ENCODE measurements at places on chromosomes 16 and 17.

- DNase-seq: no peak
These were observed 38.5 kb upstream of the MYOCD start for GRCh38 chr17:12627177-12627629.

GRCh38 chr16:86080131-86080875, 181.3 kb downstream of the IRF8 start:
- DNase-seq: no peak

GRCh38 chr16:6114691-6115090, 1017.1 kb upstream of the EEF2KMT start:
- DNase-seq: no peak

DNA sequence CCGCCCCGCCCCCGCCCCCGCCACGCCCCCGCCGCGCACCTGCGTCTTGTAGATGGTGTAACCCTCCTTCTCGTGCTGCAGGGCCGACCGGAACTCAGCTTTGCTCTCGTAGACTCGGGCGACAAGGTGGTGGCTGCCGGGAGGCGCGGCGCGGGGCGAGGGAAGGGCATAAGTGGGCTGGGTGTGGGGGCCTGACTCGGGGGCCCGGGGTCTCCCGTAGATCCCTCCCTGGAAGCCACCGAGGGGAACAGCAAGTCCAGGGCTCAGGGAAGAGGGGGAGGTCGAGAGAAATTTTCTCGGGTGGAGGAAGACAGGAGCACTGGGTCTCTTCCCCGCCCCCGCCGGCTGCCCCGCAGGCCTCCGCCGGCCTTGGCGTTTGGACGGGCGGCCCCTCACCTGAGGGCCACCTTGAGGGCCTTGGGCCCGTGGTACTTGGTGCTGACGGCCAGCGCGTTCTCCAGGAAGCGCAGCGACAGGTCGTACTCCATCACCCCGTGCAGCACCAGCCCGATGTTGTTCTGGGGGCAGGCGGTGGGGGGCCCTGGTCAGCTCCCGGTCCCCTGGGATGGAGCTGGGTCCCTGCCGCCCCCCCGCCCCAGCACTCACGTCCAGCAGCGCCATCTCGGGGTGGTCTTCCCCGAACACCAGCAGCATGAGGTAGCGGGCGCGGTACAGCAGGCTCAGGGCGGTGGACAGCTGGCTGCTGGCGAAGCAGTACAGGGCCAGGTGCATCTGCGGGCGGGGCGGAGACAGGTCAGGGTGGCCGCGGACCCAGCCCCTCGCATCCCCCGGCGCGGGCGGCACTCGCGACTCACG, 19.4 kb downstream of the CLUH start:
- no peak for DNase-seq

GRCh38 chr16:85389679-85390470, 223.2 kb upstream of the GSE1 start:
- DNase-seq: no peak

DNA sequence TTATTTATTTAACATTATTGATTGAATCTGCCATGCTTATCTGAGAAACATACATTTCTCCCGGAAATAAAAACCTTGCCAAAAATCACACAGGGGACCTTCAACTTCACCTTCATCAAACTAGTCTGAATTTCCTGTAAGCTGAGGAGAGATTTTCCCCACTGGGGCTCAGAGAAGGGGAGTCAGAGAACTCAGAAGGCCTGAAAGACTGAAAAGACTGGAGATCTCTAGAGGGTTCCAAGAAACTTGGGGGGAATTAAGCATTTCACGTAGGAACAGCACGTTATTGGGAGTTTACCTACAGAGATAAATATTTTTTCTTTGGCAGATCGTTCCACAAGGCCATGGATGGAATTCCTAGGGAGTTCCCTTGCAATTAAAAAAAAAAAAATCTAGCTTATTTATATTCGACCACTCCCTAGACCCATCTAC, 528 bp upstream of the NOL11 start:
- DNase-seq: no peak

DNA sequence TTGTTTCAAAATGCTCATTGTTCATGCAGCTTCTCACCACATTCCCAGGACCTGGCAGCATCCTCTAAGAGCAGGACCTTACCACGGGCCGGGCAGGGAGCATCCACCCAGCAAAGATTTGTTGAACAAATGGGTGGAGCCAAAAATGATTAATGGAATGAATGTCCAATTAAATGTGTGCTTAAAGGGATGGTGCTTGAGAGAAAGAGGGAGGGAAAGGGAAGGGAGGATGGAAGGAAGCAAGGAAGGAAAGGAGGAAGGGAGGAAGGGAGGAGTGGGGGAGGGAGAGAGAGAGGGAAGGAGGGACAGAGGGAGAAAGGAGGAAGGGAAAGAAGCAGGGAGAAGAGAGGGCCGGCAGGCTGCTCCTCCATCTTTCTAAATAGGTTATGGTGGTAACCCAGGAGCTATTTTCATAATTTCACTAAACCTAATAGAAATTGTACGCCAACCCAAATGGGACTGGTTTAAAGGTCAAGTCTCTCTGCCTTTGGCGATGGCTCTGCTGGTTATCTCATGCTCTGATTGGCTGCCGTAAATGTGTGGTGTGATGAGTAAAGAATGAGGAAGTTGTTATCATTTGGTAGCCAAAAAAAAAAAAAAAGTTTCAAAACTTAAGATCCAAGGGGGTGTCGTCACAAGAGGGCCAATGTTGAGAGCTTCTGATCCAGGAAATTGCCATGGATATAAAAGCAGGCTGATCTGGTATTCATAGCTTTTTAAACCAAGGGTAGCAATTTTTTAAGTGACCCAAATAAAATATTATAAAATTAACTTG, 126.7 kb upstream of the FOXF1 start:
- DNase-seq: no peak

- DNase-seq: no peak
These were observed 918 bp upstream of the MRM1 start for GRCh38 chr17:36600465-36600864.

GRCh38 chr16:85659805-85660511, 28.8 kb downstream of the GINS2 start:
- no peak for DNase-seq

DNA sequence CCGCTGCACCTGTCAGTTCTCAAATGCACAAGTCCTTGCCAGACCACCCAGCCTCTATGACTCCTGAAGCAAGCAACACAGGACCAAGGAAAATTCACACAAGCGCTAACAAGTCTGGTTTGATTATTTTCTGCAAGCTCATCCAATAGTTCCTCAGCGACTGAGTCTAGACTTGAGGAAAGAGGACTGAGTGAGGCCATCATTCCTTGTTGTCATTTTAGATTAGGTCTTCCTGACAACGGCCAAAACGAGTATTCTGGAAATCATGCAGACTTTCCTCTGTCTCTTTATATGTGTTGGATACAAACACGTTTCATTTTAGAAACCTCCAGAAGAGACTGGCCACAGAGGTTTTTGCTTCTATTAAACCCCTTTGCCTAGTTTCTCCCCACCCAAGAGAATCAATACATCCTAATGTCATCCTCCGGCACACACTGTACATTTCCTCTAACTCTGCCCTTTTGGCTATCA, 561 bp downstream of the CCDC47 start:
- no peak for DNase-seq

- DNase-seq: no peak
These were observed 207.9 kb upstream of the HSBP1 start for GRCh38 chr16:83599789-83600462.

DNA sequence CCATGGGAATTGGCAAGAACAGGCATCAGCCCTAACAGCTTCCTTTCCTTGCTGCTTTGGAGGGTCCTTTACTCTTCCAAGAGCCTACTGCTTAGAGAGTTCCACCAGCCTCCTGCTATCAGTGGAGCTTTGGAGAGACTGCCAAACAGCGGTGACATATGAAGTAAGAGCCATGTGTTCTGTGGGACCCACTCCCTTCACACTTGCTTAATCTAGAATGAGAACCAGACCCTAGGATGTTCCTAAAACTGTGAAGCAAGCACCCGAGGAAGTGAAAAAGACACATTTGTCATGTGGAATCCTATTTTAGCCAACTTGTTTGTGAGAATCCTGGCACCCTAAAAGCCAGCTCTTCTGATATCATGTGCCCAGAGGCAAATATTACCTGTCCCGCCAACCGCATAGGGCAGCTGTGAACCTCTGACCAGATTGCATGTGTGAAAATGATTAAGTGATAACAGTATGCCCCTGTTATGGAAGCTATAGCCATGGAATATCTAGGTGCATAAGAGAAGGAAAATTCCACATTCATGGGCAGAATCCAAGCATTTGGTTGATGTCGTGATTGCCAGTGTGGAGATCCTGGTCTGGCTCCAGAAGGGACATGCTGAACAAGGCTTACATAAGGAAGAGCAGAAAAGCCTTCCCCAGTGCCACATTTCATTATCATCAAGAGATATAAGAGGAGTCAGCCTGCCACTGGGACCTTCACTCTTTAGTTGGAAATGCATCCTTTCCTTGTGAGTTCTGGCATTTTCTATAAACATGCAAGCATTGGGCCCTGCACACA, 18.7 kb downstream of the RCVRN start:
- DNase-seq: no peak

GRCh38 chr16:85220125-85220839, 108.0 kb upstream of the CIBAR2 start:
- no peak for DNase-seq

DNA sequence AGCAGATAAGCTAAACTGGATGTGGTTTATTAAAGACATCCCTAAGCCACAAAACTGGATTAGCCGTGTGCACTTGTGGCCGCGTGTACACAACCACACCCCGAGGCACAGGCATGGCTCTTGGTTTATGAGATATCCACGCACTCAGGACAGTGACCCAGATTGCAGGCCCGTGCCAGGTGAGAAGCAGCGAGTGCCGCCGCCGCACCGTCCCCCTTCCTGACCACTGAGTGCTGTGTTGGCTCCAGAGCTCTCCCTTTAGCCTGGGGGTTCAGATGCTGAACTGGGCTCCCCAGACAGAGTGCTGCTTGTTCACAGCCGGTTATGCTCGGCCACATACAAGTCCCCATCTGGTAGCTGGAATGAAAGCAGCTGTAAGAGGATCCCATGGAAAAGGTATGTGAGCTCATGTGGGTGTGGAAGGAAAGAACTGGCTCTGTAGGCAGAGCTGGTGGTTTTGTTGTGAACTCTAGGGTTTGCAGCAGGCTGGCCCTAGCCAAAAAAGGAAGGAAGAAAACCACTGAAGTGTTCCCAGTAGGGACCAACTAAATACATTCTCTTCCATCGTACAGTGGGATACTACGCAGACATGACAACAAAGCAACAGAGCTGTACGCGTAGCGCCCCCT, 29.5 kb downstream of the KNOP1 start:
- DNase-seq: no peak

DNA sequence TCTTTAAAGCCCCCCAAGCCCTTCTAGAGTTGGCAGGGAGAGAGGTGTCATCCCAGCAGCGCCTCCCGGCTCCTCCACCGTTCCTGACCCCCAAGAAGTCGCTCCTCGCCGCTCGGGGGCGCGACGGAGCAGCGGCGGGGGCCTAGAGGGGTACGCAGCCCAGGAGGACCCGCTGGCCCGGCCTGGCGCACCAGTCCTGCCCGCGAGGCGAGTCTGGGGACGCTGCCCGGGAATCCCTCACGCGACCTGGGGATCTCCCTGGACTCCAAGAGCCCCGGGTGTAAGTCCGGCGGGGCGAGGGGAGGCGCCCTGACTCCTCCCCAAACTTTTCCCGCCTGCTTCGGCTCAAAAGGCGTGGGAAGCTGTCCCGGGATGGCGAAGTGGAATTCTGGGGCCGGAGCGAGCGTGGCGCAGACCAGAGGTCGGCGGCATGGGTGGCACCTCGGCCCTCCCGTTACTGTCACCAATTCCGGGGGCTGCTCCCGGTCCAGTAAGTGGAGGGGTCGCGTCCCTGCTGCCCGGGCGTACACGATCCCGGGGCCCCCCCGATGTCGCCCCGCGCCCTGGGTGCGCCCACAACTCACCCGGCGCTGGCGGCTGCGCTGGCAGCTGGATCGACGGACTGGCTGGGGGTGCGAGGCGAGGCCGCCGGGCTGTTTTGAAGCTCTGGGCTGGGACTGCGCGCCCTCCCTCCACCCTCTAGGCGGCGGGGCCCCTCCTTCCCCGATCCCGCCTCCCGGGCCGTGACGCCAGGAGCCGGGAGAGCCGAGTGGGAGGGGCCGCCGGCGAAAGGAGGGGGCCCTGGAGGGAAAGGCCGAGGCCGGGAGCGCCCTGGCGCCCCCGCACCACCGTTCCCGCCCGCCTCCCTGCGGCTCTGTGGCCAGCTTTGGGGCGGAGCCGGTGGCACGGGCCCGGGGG, at the start of gene EMP2:
EMP2 (minus strand) TSS at position 634 of the 918 bp plus-strand sequence. CDS start 32,981 bp downstream, outside the sequence.
- no peak for DNase-seq

DNA sequence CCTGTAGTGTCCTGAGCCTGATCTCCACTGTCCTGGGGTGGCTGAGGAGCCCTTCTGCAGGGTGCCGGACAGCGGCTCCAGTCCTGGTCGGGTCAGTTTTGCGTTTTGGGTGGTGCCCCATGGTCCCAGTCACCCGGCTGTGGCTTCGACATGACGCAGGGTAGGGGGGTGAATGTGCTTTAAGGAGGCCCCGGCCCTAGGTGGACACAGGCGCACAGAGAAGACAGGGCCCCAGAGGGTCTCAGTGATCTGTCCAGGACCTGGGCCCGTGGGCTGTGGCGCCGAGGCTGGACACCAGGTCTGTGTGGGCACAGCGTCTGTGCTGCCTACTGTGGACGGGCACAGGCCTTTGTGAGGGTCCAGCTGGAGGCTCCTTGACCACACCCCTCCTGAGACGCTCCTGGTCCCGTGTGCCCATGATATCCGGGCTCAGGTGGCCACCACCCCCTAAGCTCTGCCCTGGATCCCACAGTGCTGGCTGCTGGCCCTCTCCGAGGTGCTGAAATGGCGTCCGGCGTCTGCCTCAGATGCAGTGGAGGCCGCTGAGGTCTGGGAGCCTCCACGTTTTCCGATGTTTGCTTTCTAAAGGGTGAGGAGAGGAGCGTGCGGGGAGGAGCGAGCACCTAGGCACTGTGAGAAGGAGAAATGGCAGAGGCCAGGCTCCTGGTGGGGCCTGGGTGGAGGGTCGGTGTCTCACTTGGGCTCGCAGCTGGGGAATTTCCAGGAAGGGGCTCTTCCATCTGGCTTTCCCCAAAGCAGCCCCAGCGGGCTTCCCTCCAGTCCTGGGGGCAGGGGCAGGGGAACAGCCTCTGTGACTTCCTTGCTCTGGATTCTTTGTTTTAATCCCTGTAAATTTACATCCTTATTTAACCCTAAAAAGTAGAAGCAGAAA, 56.1 kb upstream of the ACSF3 start:
- no peak for DNase-seq

DNA sequence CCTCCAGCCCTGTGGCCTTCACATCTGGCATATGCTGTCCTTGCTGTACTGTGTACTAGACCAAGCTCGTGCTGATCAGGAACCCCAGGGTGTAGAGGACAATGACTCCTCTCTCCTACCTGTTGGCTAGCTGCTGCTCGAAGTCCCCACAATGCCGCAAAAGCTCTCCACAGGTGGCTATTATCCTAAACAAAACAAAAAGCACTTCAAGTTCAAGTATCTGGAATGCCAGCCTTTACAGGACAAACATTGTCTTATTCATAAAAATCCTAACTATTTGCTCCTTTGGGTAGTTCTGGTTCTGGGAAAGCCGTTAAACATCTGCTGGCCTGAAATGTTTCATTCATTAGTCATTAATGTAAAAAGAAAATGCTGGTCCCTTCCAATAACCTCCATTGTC, 42.8 kb downstream of the COG7 start:
- DNase-seq: no peak
